Activated T-cell treated with anti-CD3 and anti-CD28 coated beads, Interleukin-2, amount 50 U/mL, for 48 hours (primary cell): ENCODE measurements at places on chromosomes 5 and 9.

GRCh38 chr5:97538912-97539311 is 355.9 kb upstream of the RIOK2 start:
- no peak for DNase-seq

- no peak for DNase-seq
These were observed 21.6 kb downstream of the BHMT start for GRCh38 chr5:79133121-79133656.

DNA sequence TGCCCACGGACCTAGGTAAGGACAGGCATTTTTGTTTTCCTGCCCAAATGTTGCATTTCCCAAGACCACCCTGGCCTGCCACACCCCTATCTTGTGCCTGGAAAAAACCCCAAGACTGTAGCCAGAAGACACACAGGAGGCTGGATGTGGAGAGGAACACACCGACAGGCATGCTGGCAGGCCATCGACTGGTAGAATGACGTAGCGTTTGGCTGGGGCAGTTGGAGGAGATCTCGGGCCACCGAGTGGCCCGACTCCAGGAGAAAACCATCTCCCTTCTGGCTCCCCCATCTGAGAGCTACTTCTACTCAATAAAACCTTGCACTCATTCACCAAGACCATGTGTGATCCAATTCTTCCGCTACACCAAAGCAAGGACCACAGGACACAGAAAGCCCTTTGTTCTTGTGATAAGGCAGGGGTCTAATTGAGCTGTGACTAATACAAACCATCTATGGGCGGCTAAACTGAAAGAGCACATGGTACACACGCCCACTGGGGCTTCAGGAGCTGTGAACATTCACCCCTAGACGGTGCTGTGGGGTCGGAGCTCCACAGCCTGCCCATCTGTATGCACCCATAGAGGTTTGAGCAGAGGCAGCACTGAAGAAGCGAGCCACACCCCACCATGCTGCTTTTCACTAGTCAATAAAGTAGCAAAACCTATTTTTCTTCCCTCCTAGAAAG is 38.9 kb upstream of the N4BP3 start:
- DNase-seq, result peak; percentile 25

DNA sequence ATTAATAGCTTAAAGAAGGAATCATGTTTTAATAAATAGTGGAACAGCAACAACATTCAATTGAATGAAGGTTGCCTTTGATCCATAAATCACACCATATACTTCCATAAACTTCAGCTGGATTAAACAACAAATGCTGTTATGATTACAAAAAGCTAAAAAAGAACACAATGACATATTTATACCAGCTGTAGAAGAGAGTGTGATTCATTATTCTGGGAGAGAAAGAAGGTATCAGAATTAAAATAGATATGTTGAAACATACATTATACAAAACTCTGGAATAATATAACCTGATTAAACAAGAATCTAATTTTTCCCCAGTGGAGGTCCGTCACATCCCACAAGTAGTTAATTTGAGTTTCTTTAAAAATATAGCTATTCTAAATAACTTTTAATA is 7.5 kb upstream of the RECK start:
- no peak for DNase-seq

GRCh38 chr5:81070571-81071255 is 110.5 kb downstream of the RASGRF2 start:
- no peak for DNase-seq

DNA sequence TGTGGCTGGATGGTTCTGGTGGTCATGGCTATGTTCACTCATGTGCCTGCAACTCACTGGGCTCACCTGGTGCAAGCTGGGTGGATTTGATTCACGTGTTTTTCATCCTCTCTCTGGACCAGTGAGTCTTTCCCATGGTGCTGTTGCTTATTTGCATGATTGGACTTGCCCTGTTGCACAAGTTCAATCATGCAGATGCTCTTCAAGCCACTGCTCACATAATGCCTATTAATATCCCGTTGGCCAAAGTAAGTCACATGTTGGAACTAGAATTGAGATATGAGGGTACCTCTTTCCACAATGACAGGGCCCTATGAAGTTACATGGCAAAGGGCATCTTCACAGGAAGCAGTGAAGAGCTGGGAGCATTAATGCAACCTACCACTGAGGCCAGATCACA is 26.5 kb upstream of the MROH2B start:
- DNase-seq, result no peak

- no peak for DNase-seq
These were observed 21.1 kb upstream of the CPLX2 start for GRCh38 chr5:175850119-175850845.

- DNase-seq, result peak; percentile 19
These were observed 49.2 kb downstream of the EBF1 start for GRCh38 chr5:159050316-159051143.

GRCh38 chr9:128945798-128946501 is 1.5 kb downstream of the DOLK start:
- no peak for DNase-seq

DNA sequence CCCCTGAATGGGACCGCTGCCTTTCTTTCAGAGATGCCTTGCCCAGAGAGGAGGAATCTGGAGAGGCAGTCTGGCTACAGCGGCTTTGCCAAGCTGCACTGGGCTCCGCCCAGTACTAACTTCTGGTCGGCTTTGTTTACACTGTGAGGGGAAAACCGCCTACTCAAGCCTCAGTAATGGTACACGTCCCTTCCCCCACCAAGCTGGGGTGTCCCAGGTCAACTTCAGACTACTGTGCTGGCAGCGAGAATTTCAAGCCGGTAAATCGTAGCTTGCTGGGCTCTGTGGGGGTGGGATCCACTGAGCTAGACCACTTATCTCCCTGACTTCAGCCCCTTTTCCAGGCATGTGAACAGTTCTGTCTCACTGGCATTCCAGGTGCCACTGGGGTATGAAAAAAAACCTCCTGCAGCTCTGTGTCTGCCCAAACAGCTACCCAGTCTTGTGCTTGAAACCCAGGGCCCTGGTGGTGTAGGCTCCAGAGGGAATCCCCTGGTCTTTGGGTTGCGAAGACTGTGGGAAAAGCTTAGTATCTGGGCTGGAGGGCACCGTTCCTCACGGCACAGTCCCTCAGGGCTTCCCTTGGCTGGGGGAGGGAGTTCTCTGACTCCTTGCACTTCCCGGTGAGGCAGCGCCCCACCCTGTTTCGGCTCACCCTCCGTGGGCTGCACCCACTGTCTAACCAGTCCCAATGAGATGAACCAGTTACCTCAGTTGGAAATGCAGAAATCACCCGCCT is 171.2 kb downstream of the CWC27 start:
- DNase-seq, result no peak

DNA sequence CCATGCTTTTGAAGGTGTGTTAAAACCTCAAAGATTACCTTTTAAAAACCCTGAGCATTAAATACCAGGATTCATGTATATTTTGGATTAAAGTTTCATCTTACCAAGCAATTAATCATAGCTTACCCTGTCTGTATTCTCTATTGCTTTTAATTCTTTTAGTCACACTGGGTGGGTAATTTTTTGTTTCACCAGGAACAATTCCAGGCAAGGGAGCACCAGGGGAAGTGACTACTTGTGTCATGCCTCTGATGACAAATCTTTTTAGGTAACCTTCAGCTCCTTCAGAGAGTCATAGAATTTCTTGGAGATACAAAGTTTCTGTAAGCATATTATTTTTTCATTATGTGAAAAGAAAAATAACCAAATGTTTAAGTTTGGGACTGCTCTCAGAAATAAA is 33.4 kb upstream of the ANXA1 start:
- no peak for DNase-seq

GRCh38 chr9:6681957-6682501 is 36.5 kb upstream of the GLDC start:
- no peak for DNase-seq

DNA sequence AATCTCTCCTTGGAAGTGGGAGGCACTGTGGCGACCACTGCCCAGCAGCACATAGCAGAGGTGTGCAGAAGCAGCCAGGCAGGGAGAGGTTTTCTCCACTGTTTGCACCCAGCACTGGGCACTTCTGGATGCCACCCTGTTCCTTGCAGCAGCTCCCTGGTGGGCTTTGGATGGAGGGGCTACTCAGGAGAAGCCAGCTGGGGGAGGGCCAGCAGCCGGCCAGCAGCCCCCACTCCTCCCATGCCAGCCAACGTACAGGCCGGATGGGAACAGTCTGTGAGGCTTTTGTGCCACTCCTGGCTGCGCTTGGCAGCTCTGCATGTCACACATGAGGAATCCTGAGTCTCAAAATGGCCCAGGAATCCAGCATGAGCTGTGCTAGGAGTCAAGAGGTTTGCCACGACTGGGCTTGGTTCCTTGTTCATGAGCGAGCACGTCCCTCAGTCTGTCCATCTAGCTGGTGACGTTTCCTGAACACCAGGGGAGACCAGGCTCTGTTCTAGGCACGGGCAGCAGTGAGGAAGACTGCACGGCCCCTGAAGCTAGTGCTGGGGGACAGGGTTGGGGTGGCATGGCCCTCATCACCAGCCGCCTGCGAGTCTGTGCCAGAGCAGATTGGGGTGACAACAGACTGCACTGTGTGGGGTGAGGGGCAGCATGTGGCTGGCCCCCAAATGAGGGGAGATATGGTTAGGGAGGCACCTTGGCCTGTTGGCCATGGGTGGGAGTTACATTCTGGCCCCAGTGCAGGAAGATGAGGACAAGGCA is 10.1 kb downstream of the PHF2 start:
- no peak for DNase-seq

- DNase-seq, result peak; percentile 18
These were observed 71.7 kb downstream of the PCSK5 start for GRCh38 chr9:75962013-75962661.

DNA sequence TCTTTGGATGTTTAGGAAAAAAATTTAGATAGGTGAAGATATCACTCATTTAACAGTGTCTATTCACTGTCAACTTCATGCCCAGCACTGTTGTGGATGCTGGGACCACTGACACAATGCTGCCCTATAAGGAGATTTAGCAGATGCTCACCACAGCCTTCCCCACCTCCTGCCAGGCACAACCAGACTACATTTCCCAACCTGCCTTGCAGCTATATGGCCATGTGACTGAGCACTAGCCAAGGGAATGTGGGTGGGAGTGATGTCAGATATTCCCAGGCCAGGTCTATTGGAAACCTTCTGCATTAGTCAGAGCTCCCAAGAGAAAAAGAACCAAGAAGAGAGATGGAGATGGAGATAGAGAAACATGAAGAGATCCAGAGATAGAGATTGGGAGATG is 302.6 kb upstream of the TAS2R1 start:
- DNase-seq, result no peak

- DNase-seq, result no peak
These were observed 1471.2 kb upstream of the NUDT12 start for GRCh38 chr5:105033637-105034400.

DNA sequence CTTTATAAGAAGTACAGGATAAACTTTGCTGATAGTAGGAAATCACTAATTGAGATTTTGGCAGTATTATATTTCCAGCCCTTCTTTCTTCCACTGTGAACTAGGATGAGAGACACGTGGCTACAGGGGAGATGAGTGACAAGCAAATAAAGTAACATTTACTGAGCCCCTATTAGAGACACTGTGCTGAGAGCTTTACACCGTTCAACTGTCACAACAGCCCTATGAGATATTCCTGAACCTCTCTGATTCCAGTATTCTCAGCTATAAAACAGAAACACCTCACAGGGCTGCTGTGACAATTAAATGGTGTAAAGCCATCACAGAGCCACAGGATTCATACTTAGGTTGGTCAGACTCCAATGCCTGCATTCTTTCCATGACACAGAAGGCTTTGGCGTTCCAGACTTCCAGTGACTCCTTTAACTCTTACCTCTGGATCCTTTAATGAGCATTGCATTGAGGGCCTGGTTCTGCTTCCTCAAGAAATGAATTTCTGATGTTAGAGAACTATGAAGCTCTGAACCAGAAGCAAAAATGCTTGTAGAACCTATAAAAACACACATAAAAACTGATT is 169.0 kb downstream of the CDK5RAP2 start:
- no peak for DNase-seq
